ENCODE measurements at places on chromosomes 7 and 10. TPM values are rescaled to one million over a fixed set of nuclear protein-coding genes. Genes with fewer than 3 reads are reported as not detected.

Gene TMEM140
- 52.8 TPM for total RNA-seq

DNA sequence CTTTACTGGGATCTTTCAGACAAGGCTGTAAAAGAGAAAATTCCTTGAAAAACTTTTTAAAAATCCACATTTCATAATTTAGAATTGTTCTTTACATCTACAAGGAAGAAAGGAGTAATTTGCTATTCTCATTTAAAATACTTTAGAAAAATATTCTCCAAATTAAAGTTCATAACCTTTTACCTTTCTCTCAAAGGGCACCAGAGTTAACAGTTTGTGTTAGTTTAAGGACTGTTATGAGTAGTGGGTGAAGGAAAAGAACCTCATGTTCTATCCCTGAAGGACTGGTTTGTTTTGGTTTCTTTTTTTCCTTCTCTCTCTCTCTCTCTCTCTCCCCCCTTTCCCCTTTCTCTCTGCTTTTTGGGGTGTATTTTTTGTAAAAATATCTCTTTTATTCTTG, 4.1 kb downstream of the AGMO start:
- no peak overlapping the region for H3K4me3 ChIP-seq
- no peaks in the 10 kb centered on the region for H3K36me3 ChIP-seq
- H3K27me3 ChIP-seq: no peaks in the 10 kb centered on the region

DNA sequence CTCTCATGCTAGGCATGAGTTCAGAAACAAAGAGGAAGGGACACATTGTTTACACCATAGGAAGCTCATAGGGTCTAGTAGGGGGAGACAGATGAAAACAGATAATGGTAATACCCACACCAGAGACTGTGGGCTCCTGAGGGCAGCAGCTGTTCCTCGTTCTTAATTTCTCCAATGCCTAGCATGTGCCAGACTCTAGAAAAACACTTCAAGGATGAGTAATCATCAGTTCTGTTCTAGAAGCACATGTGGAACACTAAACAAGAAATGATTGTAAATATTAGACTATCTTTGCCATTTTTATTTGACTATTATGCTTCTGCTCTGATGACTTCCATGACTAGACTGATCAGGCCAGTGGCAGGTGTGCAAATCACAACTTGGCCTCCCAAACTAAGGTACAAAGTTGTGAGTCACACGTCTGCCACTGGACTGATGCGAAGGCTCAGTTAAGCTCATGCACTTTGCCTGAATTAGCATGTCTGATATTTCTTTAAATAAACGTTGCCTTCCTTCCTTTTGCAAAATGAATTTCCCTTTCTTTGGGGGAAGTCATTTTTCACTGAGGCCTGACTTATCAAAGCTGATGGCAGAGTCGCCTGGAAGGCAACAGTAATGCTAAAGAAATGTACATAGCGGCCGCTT, 89.2 kb upstream of the FGL2 start:
- H3K36me3 ChIP-seq: no peaks in the 10 kb centered on the region
- no peaks in the 10 kb centered on the region for H3K27me3 ChIP-seq
- H3K4me3 ChIP-seq: no peak overlapping the region
- DNase-seq: no peak
- H3K27ac ChIP-seq: no peak overlapping the region

GRCh38 chr7:50470250-50471163, 20.4 kb upstream of the FIGNL1 start:
- no peak overlapping the region for H3K27ac ChIP-seq
- no peaks in the 10 kb centered on the region for H3K27me3 ChIP-seq
- H3K36me3 ChIP-seq: no peaks in the 10 kb centered on the region
- H3K4me1 ChIP-seq: no peaks in the 10 kb centered on the region
- H3K4me3 ChIP-seq: no peak overlapping the region

DNA sequence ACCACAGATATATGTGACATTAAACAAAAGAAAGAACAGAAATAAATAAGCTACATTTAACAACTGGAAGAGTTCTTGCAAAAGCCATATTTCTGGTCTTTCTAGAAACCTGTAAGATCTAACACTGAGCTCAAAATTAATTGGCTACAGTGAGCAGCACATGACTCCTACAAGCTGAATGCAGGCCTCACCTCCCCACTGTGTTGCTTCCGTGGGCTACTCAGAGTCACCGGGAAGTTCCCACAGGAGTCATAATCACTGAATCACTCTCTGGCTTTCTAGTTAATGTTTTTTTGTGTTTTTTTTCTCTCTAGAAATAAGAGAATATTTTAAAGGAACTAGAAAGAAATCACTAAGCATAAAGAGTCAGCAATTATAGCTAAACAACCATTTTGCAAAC, 10.2 kb upstream of the MRPS24 start:
- DNase-seq: no peak
- no peaks in the 10 kb centered on the region for H3K4me1 ChIP-seq
- no peak overlapping the region for H3K27ac ChIP-seq
- H3K4me3 ChIP-seq: no peak overlapping the region
- H3K36me3 ChIP-seq: peaks cover 6% of the 10 kb centered on the region
- H3K27me3 ChIP-seq: no peaks in the 10 kb centered on the region

GRCh38 chr10:77835669-77836086, 90.9 kb downstream of the DLG5 start:
- no peaks in the 10 kb centered on the region for H3K27me3 ChIP-seq
- H3K4me3 ChIP-seq: no peak overlapping the region
- H3K36me3 ChIP-seq: peaks cover 12% of the 10 kb centered on the region
- peak overlapping the region; percentile 63 for H3K27ac ChIP-seq
- no peak for DNase-seq

Gene AOAH
- total RNA-seq: 13.3 TPM

GRCh38 chr7:43105521-43106120, 6.8 kb upstream of the HECW1 start:
- no peak overlapping the region for H3K4me3 ChIP-seq
- no peaks in the 10 kb centered on the region for H3K36me3 ChIP-seq
- no peaks in the 10 kb centered on the region for H3K27me3 ChIP-seq
- DNase-seq: no peak

GRCh38 chr10:3355536-3355935, 183.0 kb upstream of the PITRM1 start:
- no peak for DNase-seq
- no peak overlapping the region for H3K4me3 ChIP-seq
- no peak overlapping the region for H3K27ac ChIP-seq
- H3K4me1 ChIP-seq: no peaks in the 10 kb centered on the region
- no peaks in the 10 kb centered on the region for H3K36me3 ChIP-seq

DNA sequence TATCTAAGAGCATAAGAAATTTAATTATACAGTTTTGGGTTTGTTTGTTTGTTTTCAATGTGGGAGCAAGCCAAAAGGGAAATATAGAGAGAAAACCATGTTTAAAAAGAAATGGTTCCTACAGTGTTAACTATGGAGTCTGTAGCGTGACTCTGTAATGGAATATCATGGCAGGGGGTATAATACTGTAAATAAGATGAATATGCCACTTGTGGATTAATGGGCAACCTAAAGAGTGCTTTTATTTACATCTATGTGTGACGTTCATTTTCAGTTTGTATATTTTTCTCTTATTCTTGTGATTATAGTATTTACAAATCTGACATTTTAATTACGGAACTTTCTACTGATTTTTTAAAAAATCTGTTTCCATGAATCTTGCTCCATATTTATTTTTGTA, 95.9 kb downstream of the POLL start:
- H3K4me1 ChIP-seq: no peaks in the 10 kb centered on the region
- H3K27me3 ChIP-seq: no peaks in the 10 kb centered on the region
- no peak overlapping the region for H3K27ac ChIP-seq
- H3K36me3 ChIP-seq: no peaks in the 10 kb centered on the region

DNA sequence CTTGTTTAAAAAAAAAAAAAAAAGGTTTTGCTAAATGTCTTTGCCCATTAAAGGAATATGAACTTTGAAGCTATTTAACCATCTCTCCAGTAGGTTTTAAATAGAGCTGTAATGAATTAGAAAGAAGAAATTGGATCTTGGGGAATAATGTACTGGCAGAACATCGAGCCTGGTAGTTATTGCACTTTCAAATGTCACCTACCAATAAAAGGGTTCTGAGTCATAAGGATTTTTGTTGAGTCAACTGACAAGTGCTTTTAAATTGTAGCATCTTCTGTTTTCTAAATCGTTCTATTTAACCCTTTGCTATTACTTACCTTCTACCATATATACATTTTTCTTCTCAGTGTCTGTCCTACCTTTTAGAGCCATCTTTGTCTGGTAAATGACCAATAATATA, 10.7 kb downstream of the CUTC start:
- no peak overlapping the region for H3K27ac ChIP-seq
- H3K4me1 ChIP-seq: no peaks in the 10 kb centered on the region
- H3K27me3 ChIP-seq: no peaks in the 10 kb centered on the region
- H3K4me3 ChIP-seq: no peak overlapping the region
- DNase-seq: no peak

Gene PRTFDC1
- 3.3 TPM for total RNA-seq

DNA sequence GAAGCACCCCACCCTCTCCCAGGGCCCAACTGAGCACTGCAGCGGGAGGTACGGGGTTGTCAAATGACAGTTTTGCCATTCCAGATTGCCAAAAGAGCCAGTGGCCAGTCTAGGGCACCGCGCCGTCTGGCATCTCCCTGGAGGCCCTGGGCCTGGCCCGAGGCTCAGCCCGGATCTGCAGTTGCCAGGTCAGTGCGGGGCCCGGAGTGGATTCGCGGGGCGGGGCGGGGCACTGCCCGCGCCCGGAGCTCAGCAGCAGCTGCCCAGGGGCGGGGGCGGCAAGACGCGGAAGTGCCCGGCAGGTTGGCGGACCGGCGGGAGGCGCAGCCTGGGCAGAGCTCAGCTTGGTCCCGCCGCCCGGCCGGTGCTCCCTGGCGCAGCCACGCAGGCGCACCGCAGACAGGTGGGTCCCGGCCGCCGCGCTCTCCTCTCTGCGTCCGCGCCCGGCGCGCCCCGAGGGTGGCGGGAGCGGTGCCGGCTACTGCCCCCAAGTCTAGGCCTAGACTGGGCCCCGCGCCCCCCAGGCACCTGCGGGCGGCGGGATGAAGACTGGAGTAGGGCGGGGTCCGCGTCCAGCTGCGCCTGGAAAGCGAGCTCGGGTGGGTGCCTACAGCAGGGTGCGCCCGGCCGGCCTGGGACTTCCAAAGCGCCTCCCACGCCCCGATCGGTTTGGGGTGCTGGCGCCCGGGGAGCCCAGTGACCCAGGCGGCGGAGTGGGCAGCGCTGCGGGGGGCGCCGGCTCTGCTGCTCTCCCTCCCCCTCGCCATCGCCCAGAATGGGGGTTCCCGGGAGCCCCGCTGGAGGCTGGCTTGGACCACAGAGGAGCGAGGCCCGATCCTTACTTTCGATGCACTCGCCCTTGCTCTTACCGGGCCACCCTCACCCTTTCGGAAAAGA, at the start of gene IRF5:
TSS of gene IRF5 (plus strand) at position 281 of the 897 bp plus-strand sequence. CDS start 4,155 bp downstream, outside the sequence.
- H3K27me3 ChIP-seq: no peaks in the 10 kb centered on the region
- DNase-seq: no peak
- peak within 1 kb of the TSS; percentile 75 for H3K4me3 ChIP-seq
- H3K36me3 ChIP-seq: no peaks in the 10 kb centered on the region

Data from breast epithelium (tissue), 4 donors.